Activated CD4-positive, CD25-positive, alpha-beta regulatory T cell treated with anti-CD3 and anti-CD28 coated beads, Interleukin-2, amount 50 U/mL, for 72 hours (primary cell): ENCODE measurements at places on chromosomes 7 and 10.

GRCh38 chr10:63593576-63593975 is 72.4 kb downstream of the REEP3 start:
- no peak for DNase-seq

- DNase-seq: no peak
These were observed 39.6 kb downstream of the COL26A1 start for GRCh38 chr7:101402081-101402779.

DNA sequence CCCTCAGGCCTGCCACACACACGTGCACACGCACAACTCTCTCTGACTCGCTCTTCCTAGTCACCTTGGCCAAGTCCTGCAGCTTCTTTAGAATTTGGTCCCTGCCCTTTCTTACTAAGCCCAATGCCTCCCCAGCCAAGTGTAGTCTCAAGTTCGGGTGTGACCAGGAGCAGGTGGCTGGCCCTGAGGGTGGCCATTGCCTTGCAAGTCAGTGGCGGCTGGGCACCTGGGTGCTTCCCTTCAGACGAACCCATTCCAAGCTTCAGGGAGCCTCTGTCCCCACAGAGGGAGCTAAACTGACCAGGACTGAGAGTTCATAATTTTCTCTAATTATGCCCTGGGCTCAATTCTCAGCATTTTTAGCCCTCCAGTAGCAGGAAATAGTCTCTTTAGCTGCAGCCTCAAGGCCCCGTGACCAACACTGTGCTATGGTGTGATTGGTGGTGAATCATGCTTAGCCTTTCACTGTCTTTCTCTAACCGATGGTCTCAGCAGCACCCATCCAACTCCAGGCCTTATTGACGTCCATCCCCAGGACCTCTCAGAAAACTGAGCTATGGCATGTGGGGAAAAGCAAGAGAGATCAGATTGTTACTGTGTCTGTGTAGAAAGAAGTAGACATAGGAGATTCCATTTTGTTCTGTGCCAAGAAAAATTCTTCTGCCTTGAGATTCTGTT is 34.7 kb upstream of the FXYD4 start:
- DNase-seq: no peak

DNA sequence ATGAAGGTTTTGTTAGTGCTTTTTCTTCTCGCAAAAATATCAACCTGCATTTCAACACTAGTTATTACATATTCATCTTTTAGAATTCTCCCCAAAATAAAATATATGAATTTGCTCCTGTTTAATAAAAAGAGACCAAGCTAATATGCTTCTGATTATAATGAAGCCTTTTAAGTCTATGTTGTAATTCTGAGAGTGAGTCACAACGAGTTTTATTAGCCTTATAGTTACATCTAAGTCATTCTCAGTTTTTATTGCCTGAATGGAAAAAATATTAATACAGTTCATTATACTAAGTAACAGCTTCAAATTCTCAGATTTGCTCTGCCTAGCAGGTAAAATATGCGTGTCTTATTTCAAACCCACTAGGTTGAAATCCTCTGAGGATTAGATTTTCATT is 152.4 kb upstream of the CELF2 start:
- no peak for DNase-seq

DNA sequence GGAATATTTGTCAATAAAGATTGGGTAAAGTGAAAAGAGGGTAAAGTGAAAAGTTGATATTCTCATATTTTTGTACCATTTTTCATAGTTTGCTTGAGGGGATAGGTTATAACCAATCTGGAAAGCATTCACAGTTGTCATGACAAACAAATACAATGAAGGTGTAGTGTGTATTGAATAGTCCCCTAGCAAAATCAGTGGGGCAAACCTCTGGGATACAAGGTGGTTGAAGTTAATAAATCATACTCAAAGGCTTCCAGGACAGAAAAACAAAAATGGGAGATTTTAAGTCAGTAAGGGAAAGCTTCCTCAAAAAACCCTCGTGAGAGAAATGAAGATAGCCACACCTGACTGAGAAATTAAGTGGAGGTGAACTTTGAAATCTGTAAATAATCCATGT is 39.4 kb downstream of the PHTF2 start:
- DNase-seq: no peak

- DNase-seq: peak; percentile 79
These were observed 75.7 kb upstream of the EFCAB10 start for GRCh38 chr7:105656922-105657521.

DNA sequence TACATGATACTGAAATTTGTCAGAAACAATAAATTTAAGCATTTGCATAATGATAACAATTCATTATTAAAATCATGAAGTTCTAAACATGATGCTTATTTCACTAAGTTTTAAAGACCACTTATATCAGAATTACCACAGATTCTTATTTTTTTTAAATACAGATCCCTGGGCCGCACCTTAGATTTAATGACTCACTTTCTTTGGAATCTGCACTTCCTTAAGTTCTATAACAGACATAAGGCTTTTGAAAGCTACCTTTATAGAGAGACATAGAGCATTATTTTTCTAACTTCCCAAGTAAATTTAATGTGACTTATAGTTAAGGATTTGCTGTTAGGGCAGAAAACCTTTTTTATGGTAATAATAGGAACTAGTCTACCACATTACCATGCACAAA is 214.9 kb downstream of the IPMK start:
- no peak for DNase-seq

DNA sequence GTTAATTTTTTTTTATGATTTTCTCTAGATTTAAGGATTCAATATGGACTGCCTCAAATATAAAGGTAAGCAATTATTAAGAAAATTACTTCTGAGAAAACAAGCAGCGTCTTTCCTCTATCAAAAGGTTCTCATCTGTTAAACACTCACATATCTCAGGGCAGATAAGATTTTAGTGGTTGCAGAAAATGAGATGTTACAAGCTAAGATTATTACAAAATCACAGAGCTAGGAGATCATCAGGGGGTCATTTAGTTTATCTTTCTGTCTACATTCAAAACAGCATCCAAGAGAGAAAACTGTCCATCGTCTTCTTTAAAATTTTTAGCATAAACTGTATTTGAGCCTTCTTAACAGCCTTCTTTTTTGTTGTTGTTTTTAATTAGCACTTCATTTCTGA is 29.1 kb upstream of the RHOBTB1 start:
- no peak for DNase-seq

DNA sequence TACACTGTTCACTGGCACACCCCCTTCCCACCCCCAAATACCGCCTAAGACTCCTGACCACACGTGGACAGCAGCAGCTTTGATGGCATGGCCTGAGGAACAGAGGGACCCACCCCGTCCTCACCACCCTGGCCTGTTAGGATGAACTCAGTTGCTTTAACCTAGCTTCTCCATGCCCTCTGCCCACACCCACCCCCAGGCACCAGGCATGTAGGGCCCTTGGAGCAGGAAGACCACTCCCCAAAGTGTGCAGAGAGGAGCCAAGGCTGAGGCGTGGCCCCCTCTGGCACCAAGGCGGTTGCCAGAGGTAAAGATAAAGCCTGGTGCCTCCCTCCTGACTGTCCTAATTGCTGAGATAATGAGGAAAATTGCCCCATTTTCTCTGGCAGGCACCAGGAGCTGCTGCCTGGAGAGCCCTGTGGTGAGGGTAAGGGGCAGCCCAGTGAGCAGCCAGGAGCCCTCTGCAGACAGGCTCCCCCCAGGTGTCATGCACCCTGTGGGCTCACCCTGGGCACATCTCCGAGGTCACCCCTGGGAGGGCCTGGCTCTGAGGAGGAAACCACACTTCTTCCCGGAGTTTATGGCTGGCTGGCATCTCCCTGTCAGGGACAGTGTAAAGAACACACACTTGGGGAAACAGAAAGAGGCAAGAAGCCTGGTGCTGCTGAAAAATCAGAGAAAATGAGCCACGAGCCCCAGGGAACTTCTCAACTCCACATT is 47.7 kb downstream of the LRRC20 start:
- DNase-seq: no peak

DNA sequence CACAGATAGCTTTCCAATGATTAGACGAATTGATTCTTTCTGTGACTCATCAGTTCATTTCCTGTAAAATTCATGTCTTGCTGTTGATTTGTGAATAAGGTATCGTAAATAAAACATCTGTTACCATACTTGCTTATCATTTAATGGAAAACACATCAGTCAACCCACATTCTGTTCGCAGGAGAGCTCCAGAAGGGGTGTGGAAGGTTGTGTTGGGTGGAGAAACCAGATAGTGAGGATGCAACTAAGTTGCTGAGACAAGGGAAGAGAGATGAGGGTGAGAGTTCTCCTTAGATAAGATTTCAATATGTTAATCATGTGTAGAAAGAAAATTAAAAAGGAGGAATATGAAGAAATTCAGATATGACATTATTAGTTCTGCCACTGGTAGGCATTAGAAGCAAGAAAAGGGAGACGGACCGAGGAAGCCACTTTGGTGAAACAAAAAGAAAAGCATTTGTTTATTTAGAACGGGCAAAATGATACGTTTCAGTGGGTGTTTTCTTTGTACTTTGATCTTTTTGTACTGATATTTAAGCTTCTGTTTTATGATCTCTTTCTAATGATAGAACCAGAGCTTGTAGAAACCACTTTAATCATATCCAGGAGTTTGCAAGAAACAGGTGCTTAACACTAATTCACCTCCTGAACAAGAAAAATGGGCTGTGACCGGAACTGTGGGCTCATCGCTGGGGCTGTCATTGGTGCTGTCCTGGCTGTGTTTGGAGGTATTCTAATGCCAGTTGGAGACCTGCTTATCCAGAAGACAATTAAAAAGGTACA is 7.8 kb downstream of the CD36 start:
- no peak for DNase-seq

GRCh38 chr7:142863891-142864685 is 9.2 kb downstream of the EPHB6 start:
- no peak for DNase-seq

- no peak for DNase-seq
These were observed 107.1 kb downstream of the PIP4K2A start for GRCh38 chr10:22607261-22607660.

- no peak for DNase-seq
These were observed 89.4 kb upstream of the AHR start for GRCh38 chr7:17209101-17209500.

- no peak for DNase-seq
These were observed 120.9 kb downstream of the CREB5 start for GRCh38 chr7:28533267-28533666.

DNA sequence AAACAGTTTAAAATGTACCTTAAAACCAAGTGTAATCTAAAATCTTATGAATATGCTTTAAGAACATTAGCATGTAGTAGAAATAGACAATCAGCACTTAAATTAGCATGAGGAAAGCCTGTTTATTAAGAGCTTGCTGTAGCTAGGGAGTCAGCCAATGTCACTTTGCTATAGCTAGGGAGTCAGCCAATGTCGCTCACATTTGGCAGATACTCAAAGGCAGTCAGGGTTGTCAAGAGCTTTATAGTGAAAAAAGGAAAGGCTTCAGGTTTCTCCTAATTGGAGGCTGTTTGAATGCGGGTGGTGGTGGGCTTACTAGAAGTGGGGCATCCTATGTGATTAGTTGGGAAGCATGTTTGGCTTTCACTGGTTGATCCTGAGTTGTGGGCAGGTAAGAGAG is 226.2 kb upstream of the DGKB start:
- no peak for DNase-seq

GRCh38 chr7:106239406-106239805 is 45.4 kb downstream of the NAMPT start:
- no peak for DNase-seq

- no peak for DNase-seq
These were observed 3.7 kb upstream of the NDST2 start for GRCh38 chr10:73814896-73815718.

DNA sequence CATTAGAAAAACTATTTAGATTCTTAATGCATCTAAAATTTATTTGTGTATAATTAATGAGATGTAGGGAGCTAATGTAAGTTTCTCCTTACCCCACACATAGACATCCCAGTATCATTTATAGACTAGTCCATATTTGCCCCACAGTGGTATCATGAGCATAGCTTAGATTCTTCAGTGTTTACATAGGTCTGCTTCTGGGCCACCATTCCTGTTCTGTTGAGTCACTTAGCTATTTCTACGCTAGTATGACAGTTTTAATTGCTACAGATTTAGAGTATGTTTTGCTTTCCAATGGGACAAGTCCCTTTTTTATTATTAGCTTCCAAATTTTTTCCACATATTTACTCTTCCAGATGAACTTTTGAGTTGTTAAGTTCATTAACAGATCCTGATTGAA is 69.4 kb downstream of the MCMBP start:
- DNase-seq: no peak

DNA sequence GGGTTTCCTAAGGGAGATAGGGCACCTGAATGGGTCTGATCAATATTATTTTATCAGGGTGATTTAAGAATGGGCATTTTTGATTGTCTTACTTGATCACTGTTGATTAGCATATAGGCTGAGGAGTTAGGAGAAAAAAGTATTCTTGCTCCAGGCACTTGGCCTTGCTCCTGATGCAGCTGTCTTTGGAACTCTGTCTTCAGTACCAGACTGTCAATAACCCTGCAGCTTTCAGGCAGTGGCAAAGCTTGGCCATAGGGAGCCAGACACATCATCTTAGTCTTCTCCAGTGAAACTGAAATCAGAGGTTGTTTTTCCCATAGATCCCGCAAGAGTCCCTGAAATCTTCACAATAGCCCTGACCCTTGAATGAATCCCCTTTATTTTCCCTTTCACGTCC is 47.2 kb downstream of the EXOC4 start:
- no peak for DNase-seq

GRCh38 chr7:157080111-157080730 is 58.5 kb upstream of the UBE3C start:
- DNase-seq: no peak

GRCh38 chr10:69988094-69988493 is 64.6 kb upstream of the MACROH2A2 start:
- no peak for DNase-seq

DNA sequence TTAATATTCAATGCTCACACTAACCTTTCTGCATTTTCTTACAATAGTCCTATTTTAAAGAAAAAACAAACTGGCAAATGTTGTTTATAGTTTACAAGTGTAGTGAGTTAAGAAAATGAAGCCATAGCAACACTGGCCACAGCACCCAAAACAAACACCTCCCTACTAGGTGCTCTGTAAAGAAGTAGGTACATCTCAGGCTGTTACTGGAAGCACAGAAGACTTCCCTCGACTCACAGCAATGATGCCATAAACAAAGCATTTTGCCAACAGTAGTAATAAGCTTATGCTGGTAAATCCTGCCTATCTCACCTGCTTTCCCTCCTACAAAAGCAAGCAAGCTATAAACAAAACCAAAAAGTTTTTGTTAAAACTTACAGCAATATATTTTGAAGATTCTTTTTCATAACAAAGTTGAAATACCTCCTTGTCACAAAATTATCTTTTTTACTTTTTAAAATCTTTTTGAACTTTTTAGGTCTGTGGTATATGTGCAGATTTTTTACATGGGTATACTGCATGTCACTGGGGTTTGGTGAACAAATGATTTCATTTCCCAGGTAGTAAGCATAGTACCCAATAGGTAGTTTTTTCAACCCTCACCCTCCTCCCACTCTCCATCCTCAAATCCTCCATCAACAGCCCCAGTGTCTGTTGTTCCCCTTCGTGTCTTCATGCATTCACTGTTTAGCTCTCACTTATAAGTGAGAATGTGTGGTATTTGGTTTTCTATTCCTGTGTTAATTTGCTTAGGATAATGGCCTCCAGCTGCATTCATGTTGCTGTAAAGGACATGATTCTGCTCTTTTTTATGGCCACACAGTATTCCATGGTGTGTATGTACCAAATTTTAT is 28.4 kb downstream of the COA1 start:
- DNase-seq: no peak

- DNase-seq: no peak
These were observed 55.2 kb upstream of the CDK13 start for GRCh38 chr7:39894904-39895303.
